ENCODE measurements at places on chromosomes 3 and 15.

GRCh38 chr3:27194861-27195483 is 174.2 kb downstream of the NEK10 start:
- no peak for DNase-seq

DNA sequence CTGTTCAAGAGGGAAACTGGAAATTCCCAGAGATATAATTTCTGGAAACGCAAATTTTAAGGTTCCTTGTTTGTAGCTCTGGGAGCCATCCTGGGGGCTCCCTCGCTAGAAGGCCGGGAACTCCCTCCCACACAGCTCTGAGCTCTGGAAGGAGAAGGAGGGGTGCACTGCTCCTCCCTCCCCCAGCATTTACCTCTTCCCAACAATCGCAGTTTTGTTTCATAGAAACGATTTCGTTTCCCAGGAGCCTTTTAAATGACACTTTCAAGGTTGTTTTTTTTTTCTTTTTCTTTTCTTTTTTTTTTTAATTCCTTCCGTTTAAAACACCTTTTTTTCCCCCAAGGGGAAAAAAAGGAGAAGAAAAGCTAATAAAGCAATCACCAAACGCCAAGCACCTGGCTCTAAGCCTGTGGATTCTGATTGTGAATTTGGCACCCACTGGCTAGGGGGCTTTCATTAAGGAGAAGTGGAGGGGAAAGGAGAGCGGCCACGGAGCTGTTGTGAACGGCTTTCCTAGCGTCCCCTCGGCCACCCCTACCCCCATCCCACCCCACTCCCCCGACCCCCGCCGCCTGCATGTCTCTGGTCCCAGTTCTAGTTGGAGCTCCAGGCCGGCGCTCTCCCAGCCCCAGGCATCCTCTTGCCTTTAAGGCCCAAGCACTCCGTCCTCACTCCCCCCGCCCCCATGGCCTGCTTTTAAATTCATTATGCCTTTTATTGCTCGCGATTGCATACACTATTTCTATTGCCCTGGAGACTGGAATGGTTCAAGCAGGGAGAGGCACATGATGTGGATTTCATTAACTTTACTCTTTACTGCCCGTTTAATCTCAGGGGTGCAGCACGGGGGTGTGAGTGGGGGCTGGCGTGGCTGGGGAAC is 13.6 kb upstream of the CCDC33 start:
- no peak for DNase-seq

- DNase-seq = no peak
These were observed 28.7 kb downstream of the ATP1B3 start for GRCh38 chr3:141905129-141905528.

- no peak for DNase-seq
These were observed 75.6 kb downstream of the RAD18 start for GRCh38 chr3:8887435-8888300.

DNA sequence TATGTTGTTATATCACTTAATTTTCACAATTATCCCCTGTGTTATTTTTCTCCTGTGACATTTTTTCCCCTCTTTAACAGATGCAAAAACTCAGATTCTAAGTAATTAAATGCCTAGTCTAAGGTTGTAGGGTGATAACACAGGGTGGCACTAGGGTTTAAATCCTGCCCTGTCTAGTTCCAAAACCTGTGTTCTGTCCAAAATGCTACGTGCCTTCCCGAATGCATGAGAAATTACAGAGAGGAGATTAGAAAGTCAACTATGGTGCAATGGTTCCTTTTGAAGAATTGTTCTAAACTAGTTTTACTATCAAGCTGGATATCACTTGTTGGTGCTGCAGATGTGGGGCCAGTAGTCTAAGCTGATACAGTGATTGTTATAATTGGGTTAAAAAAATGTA is 108.0 kb downstream of the DIPK2A start:
- DNase-seq = no peak

DNA sequence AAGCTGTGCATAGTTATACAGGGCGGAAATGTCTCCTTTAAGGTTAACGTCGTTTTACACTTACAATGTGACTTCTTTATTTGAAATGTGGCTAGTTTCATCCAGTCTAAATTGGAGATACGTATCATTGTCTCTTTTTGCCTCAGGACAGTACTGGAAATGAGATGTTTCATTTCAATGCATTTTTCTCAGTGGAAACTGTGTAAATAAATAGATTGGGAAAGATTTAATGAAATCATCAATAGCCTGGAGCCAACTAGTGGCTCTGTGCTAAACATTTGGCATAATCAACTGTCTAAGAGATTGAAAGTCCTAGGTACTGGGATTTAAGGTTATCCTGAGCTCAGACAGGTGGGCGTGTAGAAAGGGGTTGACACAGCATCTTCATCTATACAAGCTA is 691.5 kb upstream of the CCDC54 start:
- DNase-seq = no peak

- DNase-seq = no peak
These were observed 210.5 kb downstream of the FGF12 start for GRCh38 chr3:192516820-192517219.

DNA sequence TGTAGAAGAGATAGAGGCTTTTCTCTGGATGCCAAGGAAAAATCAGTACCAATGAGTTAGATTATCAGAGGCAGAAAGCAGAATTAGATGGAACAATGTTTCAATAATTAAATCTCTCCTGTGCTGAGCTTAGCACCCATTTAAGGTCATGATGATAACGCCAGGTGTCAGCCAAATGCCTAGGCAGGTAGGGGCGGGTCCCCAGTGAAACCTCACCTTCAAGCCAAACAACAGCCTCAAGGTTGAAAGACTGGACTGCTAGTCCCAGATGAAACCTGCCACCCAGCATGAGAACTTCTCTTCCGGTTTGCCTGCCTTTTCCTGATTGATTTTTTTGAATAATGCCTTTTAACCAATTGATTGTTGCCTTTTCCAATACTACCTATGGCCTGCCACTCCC is 363.0 kb downstream of the PLOD2 start:
- DNase-seq = no peak

DNA sequence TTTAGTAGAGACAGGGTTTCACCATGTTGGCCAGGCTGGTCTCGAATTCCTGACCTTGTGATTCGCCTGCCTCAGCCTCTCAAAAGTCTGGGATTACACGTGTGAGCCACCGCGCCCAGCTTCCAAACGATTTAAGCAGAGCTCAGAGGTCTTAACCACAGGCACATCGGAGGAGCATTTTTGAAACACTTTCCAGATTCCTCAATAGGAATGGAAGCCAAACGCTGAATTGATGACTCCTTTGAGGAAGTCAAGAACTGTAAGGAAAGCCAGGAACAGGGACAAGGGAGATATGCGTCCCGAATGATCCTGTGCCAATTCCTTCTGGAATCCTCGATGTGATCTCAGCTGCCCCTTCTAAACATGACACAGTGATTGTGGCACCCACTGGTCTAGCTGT is 40.0 kb downstream of the TRH start:
- DNase-seq = no peak

Measured in RCC 7860 (cell line).